ENCODE measurements at places on chromosomes 12 and 14.

GRCh38 chr12:24012528-24012927, 63.1 kb upstream of the SOX5 start:
- no peak for DNase-seq

DNA sequence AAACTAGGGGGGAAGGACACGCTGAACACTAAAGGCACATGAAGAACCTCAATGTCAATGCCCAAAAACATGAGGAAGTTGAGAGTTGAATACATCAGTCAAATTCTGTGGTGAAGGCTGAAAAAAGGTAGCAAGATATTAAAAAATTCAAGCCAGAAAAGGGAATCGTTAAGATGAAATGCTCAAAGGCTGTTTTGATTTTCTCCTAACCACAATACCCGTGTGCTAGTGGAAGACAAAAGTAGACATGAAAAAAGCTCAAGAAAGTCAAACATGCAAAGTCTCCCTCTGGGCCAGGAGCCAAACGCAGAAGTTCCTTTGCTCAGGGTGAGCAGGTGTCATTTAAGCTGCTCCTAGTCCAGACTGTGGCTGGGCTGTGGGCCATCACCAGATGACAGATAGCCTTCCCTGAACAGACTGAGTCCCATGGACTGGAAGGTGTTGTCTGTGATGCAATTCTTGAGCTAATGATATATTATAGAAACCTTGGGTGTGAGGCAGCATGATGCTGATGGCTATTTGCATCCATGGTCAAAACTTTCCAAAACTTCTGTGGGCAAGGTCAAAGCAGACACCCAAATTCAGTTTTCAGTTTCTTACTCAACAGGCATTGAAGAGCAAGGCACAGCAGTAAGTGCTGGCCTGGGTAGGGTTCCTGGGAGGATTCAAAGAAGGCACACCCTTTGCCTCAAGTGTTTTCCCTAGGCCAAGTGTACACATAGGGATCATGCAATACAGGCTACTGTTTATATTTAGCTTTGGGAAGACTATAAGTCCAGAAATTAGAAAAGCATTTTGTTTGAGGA, 81.6 kb downstream of the MYRFL start:
- peak; percentile 93 for DNase-seq

- DNase-seq = no peak
These were observed 128.6 kb downstream of the ACSS3 start for GRCh38 chr12:81206429-81206828.

DNA sequence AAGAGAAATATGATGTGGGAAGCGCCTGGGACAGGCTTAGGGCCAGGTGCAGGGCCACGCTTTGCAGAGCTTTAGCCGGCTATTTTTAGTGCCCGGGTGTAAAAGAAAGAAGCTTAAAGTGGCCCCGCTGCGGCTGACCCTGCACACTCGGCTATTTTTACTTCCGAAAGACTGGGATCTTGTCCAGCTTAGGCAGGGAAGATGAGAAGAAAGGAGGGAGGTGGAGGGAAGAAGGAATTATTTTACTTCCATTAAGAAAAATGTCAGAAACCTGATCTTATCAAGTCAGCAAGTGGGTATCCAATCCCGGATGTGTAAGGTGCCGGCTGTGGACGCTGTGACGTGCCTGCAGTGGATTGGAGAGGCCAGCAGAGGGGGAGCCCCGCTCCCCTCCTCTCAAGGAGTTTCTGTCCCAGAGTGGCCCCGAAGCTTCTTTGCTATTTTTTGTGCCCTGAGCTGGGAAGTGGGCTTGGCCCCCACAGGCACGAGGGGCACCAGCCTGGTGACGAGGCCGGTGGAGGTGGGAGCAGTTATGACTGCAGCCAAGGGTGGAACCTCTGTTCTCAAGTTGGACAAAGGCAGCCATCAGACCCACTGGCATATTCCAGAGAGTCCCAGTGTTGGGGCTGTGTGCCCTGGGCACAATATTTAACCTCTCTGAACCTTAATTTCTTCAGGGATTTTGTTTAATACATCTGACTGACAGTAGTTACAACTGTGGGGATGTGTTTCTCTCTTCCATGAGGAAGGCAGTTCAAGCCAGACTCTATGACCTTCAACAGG, 97.7 kb downstream of the ESRRB start:
- peak; percentile 35 for DNase-seq

DNA sequence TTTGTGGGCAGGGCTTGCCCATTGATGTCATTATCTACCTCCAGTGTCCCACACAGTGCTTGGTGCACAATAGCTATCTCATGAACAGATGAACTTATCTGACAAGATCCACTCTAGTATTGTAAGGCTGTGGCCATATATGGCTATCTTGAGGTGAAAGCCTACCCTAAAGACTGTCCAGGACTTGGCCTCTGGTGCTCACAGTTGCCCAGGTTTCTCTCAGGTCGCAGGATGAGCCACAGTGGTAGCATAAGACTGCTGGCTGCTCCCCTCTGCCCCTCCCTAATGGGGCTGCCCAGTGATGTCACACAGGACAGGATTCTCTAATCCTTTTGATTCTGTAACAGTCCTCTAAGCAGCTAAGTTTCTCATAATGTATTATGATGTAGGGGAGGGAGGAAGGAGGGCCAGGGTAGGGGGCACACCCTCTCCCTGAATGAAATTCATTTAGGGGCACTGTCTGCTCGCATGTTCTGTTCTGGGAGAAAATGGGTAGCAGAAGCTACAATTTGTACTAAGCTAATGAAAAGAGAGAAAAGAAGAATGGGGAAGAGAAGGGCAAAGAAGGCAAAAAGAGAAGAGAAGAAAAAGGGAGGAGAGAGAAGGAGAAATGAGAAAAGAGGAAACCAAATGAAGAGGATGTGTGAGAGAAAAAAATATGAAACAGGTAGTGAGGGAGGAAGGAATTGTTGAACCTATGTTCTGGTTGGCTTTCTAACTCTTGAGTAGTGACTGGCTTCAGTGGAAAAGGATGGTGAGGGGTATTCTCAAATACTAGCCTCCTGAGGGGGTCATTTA, 3.4 kb upstream of the PPM1A start:
- no peak for DNase-seq
